ENCODE measurements at places on chromosomes 12 and 14.

- DNase-seq, result no peak
Observed at GRCh38 chr12:11901701-11902524, 168.8 kb upstream of the BCL2L14 start.

- DNase-seq, result peak; percentile 55
Observed at GRCh38 chr14:24312736-24313507, 1.6 kb downstream of the LTB4R start.

DNA sequence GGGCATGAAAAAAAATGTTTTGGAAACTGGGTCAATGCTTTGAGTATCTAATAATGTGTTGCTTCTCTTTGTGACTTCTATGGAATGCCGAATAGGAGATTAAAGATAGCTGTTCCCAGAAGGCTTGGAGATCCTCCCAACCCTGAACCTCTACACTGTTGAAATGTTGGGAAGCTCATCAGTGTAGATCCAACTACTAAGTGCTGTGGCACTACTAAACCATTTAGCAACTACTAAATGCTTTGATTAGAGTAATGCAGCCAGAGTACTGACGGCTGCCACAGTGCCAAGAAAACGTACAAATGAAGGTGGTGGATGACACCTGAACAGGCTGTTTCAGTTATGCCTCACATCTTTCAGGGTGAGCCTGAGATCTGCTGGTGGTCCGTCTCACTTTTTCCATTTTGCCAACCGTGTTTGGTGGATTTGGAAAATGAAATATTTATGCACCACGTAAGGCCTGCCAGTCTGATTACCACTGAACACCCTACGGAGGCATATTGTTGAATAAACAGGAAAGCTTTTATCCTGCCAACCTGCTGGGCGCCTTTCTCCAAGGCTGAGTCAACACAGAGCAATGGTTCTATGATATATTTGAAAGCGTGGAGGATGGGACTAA is 938.0 kb upstream of the FLRT2 start:
- DNase-seq, result no peak

DNA sequence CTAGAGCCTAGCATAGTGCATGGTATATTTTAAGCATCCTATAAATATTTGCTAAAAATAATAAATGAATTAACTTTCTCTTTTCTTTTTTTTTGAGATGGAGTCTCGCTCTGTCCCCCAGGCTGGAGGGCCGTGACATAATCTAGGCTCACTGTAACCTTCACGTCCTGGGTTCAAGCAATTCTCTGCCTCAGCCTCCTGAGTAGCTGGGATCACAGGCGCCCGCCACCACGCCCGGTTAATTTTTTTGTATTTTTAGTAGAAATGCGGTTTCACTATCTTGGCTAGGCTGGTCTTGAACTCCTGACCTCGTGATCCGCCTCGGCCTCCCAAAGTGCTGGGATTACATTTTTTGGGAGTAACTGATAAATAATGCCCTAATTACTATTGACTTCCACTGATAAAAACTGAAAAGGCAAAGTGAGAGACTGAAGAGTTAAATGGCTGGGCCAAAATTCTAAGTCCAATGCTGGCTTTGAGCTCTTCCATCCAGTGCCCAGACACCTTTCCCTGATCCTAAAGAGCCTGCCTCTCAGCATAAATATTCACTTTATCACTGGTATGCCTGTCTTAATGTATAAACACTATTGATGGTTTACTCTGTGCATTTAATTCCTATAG is 213.0 kb upstream of the KRR1 start:
- no peak for DNase-seq

All from renal cortical epithelial cell (primary cell).